ENCODE measurements at places on chromosomes 3 and 15. TPM values are rescaled to one million over a fixed set of nuclear protein-coding genes. Genes with fewer than 3 reads are reported as not detected.

GRCh38 chr3:147312786-147313280 lies 93.5 kb downstream of the ZIC4 start:
- no peak for DNase-seq

DNA sequence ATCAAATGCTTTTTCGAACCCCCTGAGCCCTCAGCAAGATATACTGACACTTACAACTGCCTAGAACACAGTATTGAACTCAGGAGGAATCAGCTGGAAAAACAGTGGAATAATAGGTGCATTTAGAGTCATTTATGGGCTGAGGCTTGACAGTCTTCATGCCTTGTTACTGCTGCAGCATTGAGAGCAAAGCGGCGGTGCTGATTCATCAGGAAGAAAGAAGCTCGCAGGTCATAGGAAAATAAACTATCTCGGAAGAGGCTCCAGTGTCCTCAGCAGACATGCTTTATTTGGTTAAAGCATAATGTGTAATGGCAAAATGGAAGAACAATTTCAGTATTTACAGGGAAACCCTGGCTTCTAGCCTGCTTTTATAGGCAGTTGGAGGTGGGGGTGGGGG lies 30.1 kb upstream of the NEO1 start:
- no peak for DNase-seq

The HYKK gene
- polyA plus RNA-seq = 7.2 TPM

DNA sequence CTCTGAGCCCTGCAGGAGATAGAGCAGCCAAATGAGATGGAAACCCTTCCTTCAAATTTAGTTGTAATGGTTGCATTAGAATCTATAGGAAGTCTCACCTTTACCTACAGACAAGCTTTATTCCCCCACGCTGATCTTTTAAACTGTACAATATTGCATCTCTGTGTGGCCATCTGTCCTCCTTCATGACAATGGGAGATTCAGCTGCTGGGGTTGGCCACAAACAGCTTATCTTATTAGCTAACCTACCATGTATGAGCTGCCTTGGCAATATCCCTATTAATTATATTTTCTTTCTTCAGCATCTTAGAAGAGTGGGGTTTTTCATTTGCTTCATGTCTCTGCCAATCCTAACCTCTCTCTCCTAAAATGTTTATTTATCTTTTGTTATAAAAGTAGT lies 238.7 kb upstream of the NR2E3 start:
- no peak for DNase-seq

The PLAAT1 gene
- polyA plus RNA-seq = 3.7 TPM

The ABHD2 gene
- 30.1 TPM for polyA plus RNA-seq

The MAP6D1 gene
- polyA plus RNA-seq = 0.86 TPM

DNA sequence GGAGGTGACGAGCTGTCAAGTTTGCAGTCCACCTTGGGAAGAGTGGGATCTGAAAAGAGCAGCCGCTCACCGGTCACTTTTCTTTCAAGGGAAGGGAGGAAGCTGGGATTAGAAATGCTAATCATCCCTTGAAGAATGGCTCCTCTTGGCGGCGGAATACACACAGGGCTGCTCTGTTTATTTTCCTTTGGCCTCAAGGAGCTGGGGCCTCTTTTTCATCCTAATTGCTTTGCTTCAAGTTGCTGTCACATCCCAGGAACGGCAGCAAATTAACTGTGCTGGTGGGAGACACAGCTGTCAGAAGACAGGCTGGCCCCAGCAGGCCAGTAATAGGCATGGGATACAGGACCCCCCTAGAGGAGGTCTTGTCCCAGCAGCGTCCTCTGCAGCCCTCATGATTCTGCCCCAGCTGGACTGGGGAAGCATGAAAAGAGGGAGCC lies 6.7 kb downstream of the KBTBD13 start:
- peak; percentile 63 for DNase-seq

DNA sequence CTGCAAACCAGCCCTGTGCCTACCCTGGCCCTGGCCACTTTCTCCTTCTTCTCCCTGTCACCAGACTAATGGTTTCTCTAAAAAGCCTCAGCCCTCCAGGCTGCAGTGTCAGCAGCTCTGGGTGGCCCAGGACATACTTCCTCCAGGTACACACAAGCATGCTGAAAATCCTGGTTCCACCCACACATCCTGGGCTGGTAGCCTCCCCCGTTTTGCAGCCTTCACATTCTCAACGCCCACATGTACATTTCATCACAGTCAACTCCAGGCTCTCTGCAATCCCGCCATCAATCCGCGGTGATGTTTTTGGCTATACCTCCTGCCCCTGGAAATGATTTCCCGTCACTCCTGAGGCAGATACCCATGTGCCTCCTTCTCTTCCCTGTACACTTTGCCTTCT lies 59.4 kb downstream of the MAGEF1 start:
- DNase-seq = no peak

The BLM gene
- polyA plus RNA-seq = 12.2 TPM

The XIRP1 gene
- polyA plus RNA-seq = 0.11 TPM

DNA sequence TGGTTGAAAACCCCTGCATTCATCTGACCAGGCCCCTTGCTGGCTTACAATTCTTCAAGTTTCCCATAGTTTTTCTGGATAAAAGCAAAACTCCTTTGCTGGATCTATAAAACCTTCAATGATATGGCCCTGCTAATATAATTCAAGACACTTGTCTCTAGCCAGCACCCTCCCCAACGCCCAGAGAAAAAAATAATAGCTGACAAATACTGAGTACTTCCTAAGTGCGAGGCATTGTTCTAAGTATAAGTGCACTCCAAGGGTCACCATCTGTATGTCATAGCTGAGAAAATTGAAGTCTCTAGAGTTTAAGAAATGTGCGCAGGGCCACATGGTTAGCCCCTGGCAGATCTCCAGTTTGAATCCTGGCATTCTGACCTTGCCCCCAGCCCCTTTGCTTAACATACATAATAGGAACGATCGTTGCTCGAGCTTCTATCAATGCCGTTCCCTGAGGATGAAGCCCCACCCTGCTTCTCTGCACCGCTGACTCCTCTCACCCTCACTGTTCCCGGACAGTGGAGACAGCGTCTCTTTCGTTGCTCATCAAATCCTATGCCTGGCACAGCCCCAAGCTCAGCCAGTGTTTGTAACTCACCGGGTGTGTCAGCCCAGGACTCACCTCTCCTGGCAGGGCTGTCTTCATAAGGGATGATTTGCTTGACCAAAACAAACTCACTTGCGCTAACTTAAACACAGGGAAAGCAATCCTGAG lies 377.1 kb upstream of the PROK2 start:
- DNase-seq = no peak

DNA sequence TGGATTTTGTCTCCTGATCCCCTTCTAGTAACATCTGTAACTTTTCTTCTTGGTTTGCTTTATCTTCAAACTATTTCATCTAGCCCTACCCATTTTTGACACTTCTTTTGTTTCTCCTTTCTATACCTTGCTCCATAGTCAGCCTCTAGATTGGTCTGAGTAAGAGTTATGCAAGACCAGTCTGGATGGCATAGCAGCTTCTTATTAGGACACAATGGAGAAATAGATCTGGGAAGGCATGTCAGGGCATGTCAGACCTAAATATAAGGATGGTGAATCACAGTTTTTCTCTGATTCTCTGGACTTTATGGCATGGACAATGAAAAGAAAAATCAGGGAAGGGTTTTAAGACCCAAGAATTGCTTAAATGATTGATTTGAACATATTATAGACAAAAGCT lies 452.5 kb downstream of the RAP2B start:
- DNase-seq = no peak

GRCh38 chr15:63408524-63408923 lies 26.9 kb upstream of the CA12 start:
- no peak for DNase-seq

The FEZF2 gene
- not detected for polyA plus RNA-seq
